ENCODE measurements at places on chromosomes 7 and 10.
A peak's percentile ranks its signal among the peaks of the same experiment; 100 is the strongest.

DNA sequence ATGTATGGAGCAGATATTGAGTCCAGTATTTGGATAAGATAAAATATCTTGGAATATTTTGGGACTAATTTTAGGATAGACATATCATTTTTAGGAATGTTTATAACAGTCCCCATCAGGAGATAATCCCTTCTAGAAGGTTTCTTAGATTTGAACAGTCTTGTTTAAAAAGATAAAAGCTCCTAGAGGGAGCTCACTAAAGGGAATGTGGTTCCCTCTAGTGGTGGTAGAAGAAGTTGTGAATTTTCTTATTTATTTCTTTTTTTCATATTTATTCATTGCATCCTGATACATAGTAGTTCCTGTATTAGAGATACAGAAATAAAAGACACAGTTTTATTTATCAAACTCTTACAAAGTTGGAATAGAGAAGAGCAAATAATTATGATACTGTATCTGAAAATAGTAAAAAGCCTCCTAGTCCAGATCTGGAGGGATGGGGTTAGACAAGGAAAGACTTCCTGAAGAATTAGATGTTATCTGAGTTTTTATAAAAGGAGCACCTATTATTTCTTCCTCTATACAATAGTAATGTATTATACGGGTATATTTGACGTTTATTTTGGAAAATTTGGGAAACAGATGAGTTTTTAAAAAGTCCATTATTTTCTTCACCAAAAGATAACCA lies 24.5 kb upstream of the KLF14 start:
- peak; percentile 14 for DNase-seq

GRCh38 chr10:67257018-67257417 lies 331.2 kb downstream of the LRRTM3 start:
- no peak for DNase-seq

DNA sequence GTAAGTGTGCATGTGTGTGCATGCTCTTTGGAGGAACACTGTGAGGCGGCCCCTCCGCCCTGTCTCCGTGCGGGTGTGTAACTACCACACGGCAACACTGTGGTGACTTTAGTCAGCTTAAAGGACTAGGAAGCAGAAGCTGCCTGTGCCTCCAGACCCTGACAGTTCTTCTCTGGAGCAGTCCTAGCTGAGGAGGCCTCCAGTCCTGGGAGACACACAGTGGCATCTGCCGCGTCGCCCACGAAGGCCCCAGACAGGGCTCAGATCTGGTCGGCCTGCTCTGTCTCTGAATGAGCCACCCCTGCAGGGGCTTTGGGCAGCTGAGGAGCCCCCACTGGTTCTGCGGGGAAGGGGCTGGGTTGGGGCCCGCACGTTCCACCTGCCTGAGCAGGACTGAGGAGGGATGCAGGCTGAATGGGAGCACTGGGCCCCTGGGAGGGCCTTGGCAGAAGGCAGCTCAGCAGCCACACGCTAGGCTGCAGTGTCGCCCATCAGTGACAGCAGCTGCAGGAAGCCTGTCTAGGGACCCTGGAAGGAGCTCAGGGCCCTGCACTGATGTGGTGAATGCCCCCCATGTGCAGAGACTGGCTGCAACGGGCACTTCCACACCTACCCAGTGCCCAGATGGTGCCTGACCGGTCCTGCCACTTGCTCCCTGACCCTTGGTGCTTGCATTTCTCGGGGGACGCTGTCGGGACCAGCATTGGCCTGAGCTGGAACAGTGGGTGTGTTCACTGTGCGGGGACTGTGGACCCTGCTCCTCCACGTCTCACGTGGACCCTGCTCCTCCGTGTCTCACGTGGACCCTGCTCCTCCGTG lies 27.3 kb upstream of the KNDC1 start:
- DNase-seq = no peak

DNA sequence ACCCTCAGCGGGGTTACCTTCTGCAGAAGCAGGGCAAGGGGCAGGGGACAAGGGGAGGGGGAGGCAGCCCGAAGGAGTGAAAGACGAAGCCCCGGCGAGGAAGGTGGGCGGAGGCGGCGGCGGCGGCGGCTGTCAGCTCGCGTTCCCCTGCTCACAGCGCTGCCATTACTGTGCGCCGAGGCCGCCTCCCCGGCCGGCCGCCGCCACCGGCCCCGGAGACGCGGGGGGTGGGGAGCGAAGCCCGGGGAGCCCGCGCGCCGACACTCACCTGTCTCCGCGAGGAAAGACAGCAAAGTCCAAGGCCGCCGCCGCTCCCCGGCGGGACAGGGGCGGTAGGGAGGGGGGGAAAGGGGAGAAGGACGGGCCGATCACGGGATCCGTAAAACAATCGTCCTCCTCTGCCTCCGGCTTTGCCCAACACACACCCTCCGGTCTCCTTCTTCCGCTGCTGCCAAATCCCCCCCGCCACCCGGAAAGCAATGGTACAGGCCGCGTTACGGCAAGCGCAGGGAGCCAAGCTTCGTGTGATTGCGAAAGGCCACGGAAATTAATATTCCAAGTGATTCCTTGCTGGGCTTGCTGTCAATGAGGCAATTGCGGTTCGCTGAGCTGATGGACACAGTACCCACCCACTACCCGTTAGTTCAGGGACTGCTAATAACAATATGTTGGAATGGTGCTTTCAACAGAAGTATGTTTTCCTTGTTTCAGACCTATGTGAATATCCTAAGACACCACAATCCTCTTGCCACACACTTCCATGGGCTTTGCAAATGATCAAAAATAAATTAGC lies at the start of gene CUL2:
Gene CUL2, minus strand, starts transcription at position 180 of the 793 bp plus-strand sequence. CDS start 19,024 bp downstream, outside the sequence.
- peak; percentile 82 for DNase-seq

DNA sequence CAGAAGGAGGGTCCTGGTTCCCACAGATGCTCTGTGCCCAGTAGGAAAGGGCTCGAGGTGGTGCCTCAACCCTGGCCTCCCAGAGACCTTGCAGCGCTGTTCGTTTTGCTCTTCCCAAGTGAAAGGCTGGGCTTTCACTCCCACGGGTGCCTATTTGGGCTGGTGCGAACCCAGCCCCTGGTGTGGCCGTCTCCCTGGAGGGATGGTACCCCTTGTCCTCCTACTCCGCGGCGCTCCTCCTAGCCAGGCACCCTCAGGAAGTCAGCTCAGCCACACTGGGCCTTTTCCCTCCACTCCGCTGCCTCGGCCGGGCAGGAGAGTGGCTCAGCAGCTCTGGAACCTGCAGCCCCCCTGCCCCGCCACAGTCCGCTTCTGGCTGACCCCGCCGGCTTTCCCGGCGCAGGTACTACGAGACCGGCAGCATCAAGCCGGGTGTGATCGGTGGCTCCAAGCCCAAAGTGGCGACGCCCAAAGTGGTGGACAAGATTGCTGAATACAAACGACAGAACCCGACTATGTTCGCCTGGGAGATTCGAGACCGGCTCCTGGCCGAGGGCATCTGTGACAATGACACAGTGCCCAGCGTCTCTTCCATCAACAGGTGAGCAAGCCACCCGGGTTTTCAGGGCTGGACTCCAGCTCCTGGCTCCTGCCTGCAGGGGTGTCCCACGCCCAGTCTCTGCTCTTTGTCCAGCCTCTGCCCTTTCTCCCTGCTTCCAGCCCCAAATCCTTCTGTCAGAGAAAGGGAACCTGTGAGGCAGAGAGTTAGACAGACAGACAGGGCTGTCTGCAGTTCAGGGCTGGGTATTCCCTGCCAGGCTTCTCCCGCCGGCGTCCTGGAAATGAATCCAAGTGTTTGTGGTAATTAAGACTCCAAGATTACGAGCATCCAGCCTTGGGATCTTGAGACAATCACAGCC lies 5.2 kb downstream of the PAX2 start:
- DNase-seq = no peak

DNA sequence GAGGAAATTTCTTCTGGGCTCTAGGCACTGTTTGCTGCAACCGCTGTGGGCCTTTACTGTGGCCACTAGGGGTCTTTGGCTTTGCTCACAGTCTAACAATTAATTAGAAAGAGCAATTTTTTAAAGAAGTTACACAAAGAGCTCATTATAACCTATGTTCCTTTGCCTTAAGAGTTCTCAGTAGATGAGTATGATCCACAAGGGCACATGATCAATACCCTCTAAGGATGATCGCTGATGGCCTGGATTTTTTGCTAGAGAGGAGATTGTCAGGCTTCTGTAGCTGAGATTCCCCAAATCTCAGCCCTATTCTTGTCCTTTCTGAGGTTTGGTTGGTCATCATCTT lies 80.8 kb upstream of the RHOBTB1 start:
- DNase-seq = no peak

DNA sequence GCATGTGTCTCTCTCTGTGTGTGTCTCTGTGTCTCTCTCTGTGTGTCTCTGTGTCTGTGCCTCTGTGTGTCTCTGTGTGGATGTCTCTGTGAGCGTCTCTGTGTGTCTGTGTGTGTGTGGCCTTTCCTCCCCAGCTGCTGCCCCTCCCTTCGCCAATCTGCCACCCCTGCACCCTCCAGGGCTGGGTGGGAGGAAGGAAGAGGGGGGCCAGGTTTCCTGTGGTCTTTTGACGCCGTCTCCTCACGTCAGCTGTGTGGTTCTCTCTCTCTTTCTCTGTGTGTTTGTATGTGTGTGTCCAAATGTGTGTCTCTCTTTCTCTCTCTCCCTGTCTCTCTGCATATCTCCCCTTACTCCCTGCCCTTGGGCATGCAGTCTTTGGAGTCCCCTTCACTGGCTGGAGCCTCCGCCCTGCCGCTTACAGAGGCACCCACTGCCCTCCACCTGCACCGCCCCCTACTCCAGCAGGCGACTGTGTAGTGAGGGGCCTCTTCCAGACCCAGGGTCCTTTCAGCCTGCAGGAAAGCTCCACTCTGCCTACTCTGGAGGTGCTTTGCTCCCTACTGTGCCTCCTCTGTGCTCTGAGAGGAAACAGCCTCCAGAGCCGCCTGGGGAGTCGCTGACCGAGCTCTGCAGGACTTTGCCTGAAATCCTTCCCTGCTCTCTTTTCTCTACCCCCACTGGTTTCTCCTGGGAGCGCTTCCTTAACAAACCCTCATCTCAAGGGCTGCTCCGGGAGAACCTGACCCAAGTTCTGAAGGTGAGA lies 44.2 kb upstream of the C10orf71 start:
- DNase-seq = no peak

DNA sequence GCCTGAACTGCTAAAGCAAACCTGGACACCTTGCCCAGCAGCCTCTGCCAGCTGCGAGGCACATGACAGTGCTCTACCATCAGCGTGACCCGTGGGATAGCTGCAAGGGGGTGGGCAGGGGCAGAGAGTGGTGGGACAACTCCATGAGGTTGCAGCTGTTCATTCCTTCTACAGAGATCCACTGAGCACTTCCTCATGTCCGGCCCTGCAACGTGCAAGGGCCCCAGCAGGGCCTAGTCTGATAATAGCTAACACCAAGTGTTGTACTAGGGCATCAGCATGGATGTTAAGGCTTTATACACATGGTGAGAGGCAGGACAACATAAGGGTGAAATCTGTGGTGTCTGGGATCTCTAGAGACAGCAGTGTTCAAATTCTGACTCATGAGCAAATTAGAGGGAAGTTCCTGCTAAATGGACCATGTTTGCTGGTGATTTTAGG lies 14.3 kb downstream of the NOD1 start:
- DNase-seq = no peak

DNA sequence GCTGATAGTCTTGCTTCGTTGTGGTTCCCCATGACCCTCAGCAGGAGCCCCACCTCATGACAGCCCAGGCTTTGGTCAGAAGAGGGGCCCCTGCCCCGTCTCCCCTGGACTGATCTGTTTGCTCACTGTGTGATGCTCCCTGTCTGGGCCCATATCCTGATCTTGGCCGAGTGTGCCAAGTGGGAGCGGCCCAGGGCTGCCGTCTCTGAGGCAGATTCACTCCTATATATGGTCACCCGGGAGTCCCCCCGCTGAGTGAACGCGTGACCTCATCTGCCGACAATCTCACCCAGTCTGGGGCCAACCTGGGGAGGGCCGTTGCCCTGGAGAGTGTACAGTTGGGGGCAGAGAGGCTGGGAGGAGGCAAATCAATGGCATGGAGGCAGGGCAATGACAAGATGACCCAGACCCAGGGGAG lies 34.5 kb downstream of the PPIF start:
- DNase-seq = peak; percentile 62

- no peak for DNase-seq
Measured at GRCh38 chr10:110529596-110530011, 31.9 kb downstream of the DUSP5 start.

- DNase-seq = no peak
Measured at GRCh38 chr10:109932391-109932790, 9.1 kb upstream of the XPNPEP1 start.

- no peak for DNase-seq
Measured at GRCh38 chr7:108091461-108091831, 38.7 kb downstream of the LAMB4 start.

DNA sequence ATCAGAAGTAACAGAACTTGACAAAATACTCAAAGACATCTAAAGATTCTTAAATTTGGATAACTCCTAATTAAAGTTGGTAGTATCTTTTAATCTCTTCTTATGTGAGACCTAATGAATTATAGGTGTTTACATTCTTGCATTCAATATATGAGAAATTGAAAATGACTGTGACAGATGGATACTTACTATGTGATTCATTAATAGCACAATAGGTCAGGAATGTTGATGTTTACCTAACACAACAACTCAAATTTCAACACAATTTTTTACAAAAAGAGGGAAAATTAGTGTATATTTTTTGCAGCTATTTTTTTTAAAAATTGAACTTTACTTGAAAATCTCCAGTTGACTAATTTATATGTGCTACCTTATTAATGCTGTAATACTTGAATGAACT lies 31.7 kb upstream of the MCU start:
- no peak for DNase-seq

- DNase-seq = no peak
Measured at GRCh38 chr7:44515590-44516268, 25.3 kb upstream of the NUDCD3 start.

DNA sequence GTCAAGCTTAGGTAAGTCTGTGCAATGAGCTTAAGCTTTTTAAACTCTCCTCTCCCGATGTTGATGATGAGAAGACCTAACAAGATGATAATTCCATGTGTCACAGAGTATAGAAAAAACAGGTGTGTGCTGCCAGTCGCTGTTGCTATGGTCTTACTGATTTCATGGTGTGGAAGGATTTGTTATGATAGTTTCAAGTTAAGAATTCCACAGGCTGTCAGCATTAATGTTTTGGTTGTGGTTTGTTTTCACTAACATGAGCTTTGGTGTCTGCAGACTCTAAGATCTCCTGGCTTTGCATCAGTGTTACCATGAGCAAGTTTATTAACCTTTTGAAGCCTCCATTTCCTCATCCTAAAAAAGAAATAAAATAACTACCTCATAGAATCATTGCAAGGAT lies 123.7 kb downstream of the NSUN6 start:
- DNase-seq = no peak

- no peak for DNase-seq
Measured at GRCh38 chr10:110226543-110226925, 19.1 kb downstream of the MXI1 start.

DNA sequence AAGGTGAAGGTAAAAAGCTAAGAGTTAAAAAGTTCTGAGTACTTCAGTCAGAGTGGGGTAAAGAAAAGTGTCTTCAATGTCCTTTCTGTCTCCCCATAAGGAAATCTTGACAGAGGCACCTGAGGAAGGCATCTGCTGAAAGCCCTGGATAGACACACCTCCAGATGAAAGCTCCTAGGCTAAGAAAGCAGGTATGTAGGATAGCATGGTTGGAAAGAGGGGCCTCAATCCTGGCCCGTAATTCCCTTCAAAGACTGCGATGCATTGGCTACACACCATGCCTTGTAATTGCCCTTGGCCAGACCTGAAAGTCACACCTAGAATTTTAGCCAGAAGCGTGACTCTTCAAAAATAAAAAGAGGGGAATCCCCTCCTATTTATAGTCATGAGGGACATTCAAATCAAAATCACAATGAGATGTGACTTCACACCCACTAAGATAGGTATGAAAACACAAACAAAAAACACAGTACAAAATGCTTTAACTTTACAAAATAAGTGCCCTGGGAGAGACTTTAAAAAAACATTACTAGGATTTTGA lies 809.7 kb downstream of the IPMK start:
- DNase-seq = no peak

GRCh38 chr7:108794466-108794865 lies 224.8 kb downstream of the DNAJB9 start:
- no peak for DNase-seq

- no peak for DNase-seq
Measured at GRCh38 chr7:158492367-158492764, 95.3 kb downstream of the PTPRN2 start.

Measured in AG04449 (cell line).